AG08396 (cell line): ENCODE measurements at places on chromosomes 2 and 18.

GRCh38 chr2:32264422-32265105 lies at the start of gene NLRC4:
NLRC4 (minus strand) TSS chr2:32264886; CDS start chr2:32256775, 8,111 bp downstream.
- DNase-seq: no peak

- no peak for DNase-seq
These were observed 186.4 kb upstream of the FAM98A start for GRCh38 chr2:33785201-33786106.

- DNase-seq: no peak
These were observed 61.6 kb downstream of the LPIN1 start for GRCh38 chr2:11808016-11808400.

DNA sequence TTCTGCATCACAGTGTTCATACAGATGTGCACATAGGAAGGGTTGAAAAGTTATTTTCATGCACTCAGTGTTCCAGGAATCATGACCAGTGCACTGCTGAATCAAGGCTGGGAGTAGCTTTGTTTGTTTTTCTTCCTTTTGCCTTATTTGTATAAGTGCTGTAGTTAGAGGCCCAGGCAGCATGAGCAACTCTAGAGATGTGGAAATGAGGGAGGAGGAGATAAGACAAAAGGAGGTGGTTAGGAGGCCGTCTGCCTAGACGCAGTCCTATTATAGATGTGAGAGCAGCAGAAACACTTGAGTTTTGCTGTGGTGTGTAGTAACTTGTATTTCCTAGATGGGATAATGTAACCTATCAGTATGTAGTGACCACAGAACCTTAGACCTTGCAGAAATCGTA lies 264.3 kb upstream of the RASGRP3 start:
- DNase-seq: peak; percentile 67

GRCh38 chr2:133142087-133142486 lies 426.2 kb downstream of the NCKAP5 start:
- no peak for DNase-seq

DNA sequence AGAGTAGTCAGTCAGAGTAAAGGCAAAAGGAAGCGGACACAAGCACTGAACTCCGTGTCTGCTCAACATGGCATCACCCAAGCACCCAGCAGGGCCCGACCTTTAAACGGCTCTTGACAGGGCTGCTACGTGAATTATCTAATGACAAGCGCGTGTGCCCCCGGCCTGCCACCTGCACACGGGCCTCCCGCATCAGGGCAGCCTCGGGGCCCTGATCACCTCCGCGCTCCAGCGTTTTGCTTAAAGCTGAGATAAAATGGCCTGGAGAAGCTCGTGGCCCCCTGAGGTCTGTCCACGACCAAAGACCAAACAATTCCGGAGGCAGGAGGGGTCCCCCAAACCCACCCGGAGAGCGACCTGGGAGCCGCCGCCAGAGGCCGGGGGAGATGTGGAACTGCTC lies 376 bp downstream of the NDUFA10 start:
- DNase-seq: peak; percentile 36

- DNase-seq: no peak
These were observed 32.5 kb downstream of the CMPK2 start for GRCh38 chr2:6833300-6833604.

- no peak for DNase-seq
These were observed 148.7 kb downstream of the DYSF start for GRCh38 chr2:71602115-71602495.
